Frontal cortex (tissue), 4 donors: ENCODE measurements at places on chromosomes 11 and 22.

GRCh38 chr11:126817096-126817495, 183.5 kb downstream of the KIRREL3 start:
- DNase-seq = no peak

DNA sequence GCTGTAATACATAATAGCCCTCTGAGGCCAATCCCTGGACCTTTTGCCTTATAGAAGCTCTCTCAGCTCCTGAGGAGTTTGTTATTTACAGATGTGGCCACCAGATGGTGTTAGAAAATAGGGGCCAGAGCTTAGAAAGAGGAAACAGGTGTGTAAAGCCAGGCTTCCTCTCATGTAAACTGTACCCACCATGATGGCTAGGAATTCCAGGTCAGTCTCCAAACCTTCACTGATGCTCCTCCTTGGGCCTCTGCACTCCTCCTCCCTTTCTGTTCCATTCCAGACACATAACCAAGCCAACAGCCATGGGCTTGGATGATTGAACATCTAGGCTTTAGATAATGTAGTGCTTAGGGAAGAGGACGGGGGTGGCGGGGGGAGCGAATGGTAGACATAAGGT, 39.7 kb downstream of the USP35 start:
- DNase-seq = peak; percentile 37

GRCh38 chr11:7612661-7613393, 60.5 kb downstream of the CYB5R2 start:
- DNase-seq = no peak

GRCh38 chr11:73197348-73197747, 20.7 kb upstream of the P2RY2 start:
- DNase-seq = no peak

GRCh38 chr11:124898711-124899110, 1.0 kb upstream of the ROBO4 start:
- DNase-seq = no peak

DNA sequence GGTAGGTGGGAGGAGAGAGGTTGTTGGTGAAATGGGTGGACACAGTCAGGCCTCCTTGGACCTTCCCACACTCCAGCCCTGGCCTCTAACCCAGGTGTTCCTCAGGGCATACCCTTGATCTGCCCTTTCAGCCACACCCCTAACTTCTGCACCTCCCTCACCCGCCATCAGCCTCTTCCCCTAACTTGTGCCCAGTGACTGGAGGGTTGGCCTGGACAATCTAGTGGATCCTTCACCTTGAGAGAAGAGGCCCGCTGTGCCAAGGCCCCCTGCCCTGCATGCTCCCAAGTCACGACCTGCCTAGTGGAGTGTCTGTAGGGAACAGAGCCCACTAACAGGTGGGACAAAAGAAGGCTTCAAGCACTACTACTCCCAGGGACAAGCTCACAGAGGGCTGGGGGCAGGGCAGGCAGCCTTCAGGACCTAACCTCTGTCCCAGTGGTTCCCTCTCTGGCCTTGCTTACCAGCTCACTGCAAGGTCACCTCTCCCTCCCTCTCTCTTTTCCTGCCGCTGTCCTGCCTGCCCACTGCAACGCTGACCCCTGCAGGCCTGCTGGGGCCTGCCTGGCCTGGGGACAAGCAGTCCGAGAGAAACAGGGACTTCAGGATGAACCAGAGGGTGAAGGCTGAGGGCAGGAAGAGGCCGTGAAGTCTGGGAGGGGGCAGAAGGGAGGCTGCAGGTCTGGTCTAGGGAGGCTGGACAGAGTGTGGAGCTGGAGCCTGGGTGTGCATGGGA, 3.3 kb downstream of the SYT7 start:
- DNase-seq = no peak
